ENCODE measurements at places on chromosomes 1 and 21.

- DNase-seq, result no peak
These were observed 130.9 kb upstream of the ZBTB40 start for GRCh38 chr1:22320587-22321344.

DNA sequence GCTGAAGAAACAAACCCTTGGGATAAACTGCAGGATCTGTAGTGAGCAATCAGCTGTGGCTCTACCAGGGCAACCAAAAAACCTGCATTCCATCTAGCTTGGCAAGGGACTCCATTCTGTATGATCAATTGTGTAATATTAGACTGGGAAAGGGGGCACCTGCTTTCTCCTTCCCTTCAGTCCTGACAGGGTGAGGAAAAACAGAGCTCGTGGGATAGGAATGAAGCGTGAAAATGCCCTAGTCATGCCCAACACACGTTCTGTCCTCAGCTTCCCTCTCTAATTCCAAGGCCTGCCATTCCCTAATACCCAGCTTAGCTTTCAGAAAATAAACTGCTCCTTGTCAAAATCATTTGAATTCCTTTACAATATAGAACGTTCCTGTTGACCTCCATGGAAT is 442.3 kb downstream of the PLPP3 start:
- no peak for DNase-seq

- DNase-seq, result no peak
These were observed 21.5 kb downstream of the DPH5 start for GRCh38 chr1:101004061-101004460.

GRCh38 chr1:93804412-93804811 is 74.6 kb downstream of the DNTTIP2 start:
- no peak for DNase-seq

DNA sequence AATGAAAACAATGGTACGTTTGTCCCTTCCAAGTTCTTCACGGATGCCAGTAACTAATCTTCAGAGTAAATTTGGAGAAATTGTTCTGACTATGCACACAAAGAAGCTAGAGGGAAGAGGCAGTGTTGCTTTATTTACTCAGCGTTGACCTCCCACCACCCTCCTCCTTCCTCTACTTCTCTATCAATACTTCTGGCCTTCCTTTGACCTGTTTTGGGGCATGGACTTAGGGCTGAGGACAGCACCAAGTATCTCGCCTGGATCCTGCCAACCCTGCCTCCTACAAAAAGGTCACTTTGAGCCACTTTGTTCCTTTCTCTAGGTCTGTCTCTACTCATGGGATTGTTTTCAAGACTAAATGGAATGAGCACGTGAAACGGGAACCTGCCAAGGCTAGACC is 282.6 kb downstream of the DSCAM start:
- DNase-seq, result no peak

DNA sequence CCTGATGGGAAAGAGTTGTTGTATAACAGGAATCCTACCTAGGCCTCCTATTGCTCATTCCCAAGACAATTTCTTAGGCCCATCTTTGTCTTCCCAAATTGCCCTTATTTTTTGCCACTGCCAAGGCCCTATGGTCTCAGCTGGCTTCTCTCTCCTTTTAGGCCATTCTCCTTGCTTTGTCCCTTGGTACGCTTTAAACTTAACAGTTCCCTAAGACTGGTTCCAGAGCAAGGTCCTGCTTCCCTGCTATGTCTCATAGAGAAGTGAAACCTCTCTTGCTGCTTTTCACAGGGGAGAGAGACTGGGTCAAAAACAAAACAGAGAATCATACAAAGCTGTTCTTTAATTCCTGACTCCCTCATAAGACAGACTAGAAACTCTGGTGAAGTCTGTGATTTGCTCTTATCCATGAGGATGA is 77.1 kb downstream of the XCL2 start:
- no peak for DNase-seq
